DMS153 (cell line): ENCODE measurements at places on chromosomes 3 and 15.

- no peak for DNase-seq
Observed at GRCh38 chr3:55202326-55202725, 274.5 kb upstream of the LRTM1 start.

DNA sequence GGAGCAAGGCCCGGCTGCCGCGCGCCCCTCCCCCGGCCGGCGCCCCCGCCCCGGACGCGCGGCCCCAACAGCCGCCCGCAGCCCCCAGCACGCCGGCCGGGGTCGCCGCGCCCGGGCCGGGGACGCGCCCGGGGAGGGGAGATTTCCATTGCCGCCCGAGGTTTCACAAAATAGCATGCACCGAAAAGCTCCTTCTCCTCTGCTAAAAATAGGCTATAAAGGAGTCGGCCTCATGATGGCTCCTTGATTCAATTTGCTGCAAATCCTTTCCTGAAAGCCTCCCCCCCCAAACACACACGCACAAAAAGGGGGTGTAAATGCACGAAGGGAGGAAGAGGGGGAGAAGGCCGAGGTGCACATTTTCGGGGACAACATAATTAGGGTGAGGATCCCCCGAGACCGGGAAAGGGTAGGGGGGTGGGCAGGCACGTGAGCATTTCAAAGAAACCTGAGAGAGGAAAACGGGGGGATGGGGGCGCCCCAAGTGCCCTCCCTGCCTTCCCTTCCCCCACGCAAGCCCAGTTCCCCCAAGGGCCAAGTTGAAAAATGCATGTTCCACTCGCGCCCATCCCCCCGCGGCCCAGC, 734 bp downstream of the TBL1XR1 start:
- no peak for DNase-seq

GRCh38 chr3:183233966-183234365, 19.1 kb upstream of the B3GNT5 start:
- DNase-seq, result no peak

DNA sequence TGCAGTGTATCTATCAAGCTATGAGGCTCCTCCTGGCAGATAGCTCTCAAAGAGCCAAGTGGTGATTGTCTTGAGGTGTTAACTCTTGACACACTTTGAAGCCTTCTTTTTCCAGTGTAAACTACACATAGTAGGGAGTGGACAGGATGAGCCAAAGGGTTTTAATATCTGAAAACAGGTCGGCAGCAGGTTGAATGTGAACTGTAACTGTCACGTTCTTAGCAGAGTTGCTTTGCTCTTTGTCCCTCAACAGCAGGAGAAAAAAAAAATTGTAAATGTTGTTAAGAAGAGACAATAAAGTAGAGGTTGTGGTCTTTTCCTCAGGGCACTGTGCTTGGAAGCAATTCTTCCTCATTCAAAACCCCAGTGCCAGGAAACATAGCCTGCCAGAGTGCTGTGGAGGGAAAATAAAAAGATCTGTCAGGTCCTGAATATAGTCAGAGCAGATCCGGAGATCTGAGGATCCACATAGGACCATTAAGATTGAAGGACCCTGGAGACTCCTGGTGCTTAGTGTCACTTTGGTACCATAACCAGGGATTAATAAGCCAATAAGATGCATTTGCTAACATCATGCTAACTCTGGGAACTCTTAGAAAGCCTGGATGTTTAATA, 229.7 kb downstream of the NAALADL2 start:
- DNase-seq, result no peak

- no peak for DNase-seq
Observed at GRCh38 chr15:25325187-25325586, 113.6 kb downstream of the UBE3A start.
